ENCODE measurements at places on chromosomes 5 and 9.

- no peak for DNase-seq
Observed at GRCh38 chr9:111999319-111999718, 102.7 kb downstream of the UGCG start.

DNA sequence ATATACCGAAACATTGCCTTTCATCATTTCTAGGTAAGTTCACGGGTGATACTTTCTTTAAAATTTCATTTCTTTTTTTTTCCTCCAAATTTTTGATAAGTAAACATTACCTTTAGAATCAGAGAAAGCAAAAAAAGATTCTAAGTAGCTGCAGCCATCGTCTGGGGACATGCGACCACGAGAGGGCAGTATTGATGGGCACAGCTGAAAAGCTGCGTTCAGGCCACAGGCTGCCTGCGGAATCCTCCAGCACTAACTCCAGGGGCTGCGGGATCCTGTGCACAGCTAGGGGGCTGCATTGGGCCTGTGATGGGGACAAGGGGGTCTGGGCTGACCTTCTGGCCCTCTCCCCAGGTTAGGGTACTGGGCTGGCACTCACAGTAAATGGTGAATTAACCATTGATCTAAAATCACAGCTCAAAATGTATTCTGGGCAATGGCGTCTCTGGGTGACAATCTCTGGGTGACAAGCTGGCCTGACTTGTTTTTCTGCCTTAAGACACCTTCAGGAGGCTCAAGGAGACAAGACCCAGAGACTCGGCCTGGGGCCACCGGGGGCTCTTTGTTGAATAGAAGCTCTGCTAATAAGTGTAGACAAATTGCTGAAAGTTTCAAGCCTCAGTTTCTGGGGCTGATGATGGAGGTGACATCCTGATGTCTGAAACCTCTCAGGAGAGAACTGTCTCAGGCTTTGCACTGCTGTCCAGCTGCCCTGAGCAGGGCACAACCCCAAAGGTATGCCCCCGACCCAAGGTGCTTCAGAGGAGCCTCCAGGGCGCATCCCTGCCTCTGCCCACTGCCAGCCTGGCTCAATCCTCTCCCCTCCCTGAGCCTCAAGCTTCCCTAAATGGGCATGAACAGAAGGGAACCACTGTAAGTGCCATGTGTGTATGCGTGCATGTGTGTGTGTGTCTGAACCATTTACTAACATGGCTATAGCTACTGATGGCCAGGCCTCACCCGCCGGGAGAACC, 44.3 kb upstream of the SARDH start:
- DNase-seq: no peak

GRCh38 chr5:171975262-171975876, 31.1 kb downstream of the FBXW11 start:
- DNase-seq: no peak

- no peak for DNase-seq
Observed at GRCh38 chr9:82621447-82621846, 441.5 kb downstream of the RASEF start.

GRCh38 chr5:56116599-56117141, 116.5 kb downstream of the ANKRD55 start:
- DNase-seq: no peak

GRCh38 chr5:52867809-52868208, 80.1 kb downstream of the ITGA1 start:
- no peak for DNase-seq

DNA sequence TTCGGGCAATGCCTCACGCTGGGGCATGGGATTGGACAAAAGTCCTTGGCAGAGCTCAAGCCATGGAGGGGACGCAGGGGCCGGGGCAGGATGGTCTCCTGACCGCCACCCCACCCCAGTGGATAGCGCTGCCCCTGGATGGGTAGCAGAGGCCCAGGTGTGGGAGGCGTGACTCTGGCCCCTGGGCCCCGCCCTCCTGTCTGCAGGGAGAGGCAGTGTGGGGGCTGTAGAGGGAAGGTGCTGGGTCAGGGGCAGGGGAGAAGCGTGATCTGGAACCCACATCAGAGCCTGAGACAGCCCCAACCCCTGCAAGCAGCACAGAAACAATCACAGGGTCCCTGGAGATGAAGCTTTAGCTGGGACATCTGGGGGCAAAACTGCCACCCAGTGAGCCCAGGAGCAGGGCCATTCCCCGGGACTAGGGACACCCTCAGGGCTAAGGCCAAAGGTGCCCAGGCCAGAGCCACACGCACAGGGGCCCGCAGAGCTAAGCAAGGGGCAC, 36.2 kb downstream of the NACC2 start:
- no peak for DNase-seq

GRCh38 chr9:110850401-110851135, 182.0 kb downstream of the MUSK start:
- no peak for DNase-seq
